Nucleus accumbens (tissue), 56 donors: ENCODE measurements at places on chromosomes 7 and 10.

GRCh38 chr7:134293002-134293740 lies 23.6 kb downstream of the SLC35B4 start:
- no peak for DNase-seq

DNA sequence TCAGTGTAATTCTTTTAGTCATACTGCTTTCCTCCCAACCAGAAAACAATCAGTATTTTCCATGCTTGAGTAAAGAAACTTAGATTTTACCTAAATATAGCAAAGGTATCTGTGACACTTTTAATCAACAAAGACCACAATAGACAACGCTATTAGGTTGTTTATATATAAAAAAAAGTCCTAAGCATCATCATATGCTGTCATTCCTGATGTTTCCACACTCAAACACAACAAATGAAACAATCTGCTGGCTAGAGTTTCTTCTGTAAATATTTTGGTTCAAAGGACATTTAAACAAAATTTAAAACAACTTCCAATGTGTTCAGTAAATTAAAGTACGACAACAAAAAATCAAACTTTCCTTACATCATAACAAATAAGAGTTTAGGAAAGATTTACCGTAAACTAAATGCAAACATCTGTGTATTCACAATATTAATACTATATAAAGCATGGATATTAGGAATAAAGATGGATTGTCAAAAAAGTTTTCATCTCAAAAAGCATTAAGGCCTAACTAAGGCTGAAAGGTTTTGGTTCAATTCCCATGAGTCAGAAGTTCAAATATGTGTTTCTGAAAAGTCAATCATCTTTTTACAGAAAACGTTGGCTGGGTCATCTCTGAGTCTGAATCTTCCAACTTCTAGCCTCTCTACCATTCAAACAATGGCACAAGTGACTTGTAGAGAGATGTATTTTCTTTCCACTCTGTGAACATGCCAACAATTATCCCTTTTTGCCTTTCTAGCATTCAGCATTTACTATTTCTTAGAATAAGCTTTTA lies 157.1 kb downstream of the CRPPA start:
- no peak for DNase-seq

DNA sequence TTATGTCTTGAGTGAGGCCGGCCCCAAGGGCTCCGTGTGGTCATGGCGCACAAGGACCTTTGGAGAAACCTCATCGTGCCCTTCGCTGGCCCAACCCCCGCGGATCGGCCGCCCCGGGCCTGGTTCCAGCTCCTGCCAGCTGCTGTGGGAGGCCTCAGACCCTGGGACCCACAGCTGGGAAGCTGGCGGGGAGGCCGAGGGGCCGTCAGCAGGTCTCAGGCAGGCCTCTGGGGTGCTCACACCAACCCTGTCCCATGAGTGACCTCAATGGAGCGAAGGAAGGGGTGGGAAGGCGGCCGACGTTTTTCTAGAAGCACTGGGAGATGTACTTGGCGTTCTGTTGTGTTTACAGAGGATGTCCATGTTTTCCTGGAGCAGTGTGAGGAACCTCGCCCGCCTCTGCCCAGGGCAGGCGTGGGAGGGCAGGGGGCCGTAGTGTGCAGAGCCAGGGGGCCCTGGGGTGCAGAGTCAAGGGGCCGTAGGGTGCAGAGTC lies 18.6 kb upstream of the ADGRA1 start:
- no peak for DNase-seq

- DNase-seq: no peak
These were observed 427.7 kb downstream of the HTR7 start for GRCh38 chr10:90430186-90430585.

GRCh38 chr10:49237985-49238384 lies 49.8 kb upstream of the TMEM273 start:
- DNase-seq: no peak

GRCh38 chr7:43906331-43907010 lies at the start of gene URGCP:
Gene URGCP, minus strand, starts transcription at chr7:43906596. Its CDS starts 21 bp downstream, at chr7:43906575.
- no peak for DNase-seq

- DNase-seq: no peak
These were observed 17.6 kb upstream of the GPR146 start for GRCh38 chr7:1026721-1027161.

- peak; percentile 44 for DNase-seq
These were observed 35.1 kb downstream of the EGFR start for GRCh38 chr7:55053651-55054571.

DNA sequence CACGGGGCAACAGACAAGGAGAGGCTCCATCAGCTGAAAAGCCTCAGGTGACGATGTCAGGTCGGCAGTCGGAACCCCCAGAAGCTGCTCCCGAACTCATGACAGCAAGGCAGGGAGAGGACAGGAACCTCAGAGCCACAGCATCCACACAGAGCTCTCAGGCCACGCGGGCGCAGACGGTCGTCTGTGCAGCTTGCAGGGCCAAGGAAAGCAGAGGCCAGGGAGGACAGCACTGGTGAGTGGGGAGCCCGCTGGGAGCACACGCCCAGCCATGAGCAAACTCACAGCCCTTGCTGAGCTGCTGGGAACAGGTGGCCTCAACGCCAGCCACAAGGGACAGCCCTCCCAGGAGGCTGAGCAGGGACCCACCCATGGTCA lies 138.9 kb downstream of the MAD1L1 start:
- DNase-seq: no peak

GRCh38 chr7:106075937-106076336 lies 36.2 kb downstream of the SYPL1 start:
- no peak for DNase-seq

- no peak for DNase-seq
These were observed 2.5 kb downstream of the ENTPD1 start for GRCh38 chr10:95758351-95759025.

GRCh38 chr7:20226860-20227259 lies 9.7 kb upstream of the MACC1 start:
- DNase-seq: no peak

- DNase-seq: no peak
These were observed 352.5 kb downstream of the GPAM start for GRCh38 chr10:111831058-111831457.

DNA sequence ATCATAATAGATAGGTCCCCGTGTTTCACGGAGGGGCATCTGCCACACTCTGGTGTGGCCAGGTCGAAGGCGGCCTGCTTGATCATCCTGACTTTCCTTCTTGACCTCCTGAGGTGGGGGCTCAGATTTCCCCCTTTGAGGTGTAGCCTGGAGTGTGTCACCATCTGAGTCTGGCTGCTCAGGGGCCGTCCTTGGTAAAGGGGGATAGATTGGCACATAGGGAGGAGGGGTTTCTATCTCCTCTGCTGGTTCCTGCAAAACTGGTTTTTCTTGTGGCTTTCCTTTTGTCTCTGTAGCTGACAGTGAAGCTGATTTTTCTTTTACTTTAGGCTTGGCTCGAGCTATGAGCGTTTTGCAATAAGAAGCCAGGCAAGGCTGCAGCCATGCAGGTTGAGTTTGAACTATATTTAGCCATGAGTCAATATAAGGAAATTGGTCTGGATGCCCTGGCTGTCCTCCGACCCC lies 7.1 kb upstream of the ZNF117 start:
- no peak for DNase-seq

DNA sequence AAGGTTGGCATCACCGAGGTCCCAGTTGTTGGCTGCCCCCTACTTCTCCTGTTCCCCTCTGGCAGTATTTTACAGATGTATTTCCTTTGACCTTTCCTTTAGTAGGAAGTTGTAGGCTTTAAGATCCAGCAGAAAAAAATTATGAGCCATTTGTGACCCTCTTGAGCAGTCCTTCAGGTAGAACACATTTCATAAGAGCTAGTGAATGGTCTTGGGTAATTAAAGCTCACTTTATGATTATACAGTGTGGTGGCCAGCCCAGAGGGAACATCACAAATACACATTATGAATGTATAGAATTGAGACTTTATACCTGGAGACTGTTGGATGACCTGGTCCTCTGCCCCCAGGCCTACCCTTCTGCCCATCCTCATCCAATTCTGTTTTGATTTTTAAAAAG lies 57.0 kb downstream of the KAT6B start:
- DNase-seq: no peak

DNA sequence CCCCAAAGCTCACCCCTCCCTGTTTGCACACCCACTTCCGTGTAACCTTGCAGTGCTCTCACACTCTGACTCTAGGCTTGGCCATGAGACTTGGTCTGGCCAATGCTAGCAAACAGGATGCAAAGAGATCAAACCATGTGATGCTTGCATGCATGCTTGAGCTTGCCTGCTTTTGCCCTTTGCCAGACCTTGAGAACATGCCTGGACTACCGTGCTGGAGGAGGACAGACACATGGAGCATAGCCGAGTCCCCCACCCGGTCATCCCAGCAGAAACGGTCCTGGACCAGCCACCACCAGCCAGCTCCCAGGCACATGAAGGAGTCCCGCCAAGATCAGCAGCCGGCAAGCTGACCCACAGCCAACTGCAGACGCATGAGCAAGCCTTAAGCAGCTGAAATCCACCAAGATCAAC lies 23.4 kb downstream of the PYROXD2 start:
- DNase-seq: no peak

DNA sequence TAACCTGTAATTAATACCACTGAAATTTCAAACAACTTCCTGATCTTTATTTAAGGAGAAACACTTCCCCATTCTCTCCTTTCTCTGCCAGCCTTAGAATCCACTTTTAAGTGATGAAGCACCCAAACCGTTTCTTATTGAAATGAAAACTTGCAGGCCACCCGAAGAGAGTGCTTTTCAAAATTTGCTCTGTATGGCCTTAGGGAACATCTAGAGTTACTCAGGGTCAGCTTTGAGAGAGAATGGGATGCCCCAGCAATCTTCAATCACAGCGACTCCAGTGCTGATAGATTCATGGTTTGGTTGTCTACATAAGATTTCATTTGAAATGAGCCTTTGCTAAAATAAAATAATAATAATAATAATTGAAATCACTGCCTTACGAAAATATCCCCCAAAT lies 323.1 kb downstream of the PCLO start:
- DNase-seq: no peak

- no peak for DNase-seq
These were observed 18.2 kb downstream of the UNCX start for GRCh38 chr7:1250901-1251300.

DNA sequence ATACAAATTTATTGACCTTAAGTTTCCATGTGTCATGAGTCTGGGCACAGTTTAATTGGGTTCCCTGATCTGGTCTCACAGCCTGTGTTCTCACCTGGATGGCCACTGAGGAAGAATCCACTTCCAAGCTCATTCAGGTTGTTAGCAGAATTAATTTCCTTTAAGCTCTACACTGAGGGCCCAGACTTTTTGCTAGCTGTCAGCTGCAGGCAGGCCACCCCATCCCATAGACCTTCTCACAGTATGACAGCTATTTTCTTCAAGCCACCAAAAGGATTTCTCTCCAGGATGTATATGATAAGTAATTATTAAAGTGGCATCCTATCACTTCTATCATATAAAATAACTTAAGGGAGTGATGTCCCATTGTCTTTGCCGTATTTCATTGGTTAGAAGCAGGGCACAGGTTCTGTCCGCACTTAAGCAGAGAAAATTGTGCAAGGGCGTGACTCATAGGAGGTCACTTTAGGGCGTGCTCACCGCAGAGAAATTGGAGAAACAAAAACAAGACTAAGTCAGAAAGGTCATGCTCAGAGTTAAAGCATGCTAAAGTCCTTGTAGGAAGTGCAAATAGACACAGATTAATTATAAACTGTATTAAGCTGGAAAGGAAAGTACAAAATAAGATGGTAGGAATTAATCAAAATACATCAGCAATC lies 109.9 kb downstream of the AHR start:
- DNase-seq: no peak

- no peak for DNase-seq
These were observed 144.0 kb upstream of the NPY start for GRCh38 chr7:24140001-24140400.

GRCh38 chr10:128576943-128577670 lies 450.9 kb upstream of the MKI67 start:
- DNase-seq: no peak

DNA sequence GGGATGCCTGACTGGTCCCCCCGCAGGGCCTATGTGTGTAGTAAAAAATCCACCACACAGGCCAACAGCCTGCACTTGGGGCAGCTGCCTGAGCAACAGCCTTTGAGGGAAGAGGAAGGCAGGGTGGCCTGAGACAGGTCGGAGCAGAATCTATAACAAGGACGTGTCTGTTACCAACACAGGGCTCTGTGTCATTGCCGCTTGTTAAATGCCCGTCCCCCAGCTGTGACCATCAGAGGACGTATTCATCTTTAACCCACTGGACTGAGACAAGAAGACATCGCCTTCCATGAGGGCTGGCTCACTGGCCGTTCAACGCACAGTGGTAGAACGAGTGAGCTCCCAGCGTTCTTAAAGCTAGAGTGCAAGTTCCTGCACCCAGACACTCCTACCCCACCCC lies 7.8 kb downstream of the PDIA4 start:
- DNase-seq: no peak

DNA sequence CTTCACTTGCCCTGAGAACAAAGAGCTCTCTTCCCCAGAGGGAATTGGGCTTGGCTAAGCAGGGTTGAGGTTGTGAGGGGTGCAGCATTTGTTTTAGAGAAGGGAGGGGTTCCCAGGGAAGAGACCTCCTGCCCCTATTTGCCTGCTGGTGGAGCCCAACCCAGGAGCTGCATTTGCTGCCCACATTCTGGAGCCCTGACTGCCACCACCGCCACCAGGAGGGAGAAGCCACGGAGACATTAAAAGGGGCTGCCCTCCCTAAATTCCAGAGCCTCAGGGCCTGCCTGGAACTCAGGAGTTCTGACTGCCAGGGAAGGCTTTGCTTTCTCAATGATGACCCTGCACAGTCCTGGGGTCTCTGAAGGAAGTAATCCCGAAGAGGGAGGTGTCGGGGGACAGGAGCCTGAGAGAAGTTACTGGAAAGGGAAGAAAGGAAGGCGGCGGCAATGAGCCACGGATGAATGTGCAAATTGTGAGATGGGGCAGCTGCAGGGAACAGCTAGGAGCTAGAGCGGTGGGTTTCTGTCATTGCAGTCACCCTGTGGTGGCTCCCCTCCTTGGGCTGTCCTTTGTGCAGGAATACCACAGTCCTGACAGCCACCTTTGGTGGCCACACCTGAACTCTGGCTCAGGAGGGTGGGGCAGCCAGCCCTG lies 51.3 kb downstream of the NEURL1 start:
- no peak for DNase-seq

DNA sequence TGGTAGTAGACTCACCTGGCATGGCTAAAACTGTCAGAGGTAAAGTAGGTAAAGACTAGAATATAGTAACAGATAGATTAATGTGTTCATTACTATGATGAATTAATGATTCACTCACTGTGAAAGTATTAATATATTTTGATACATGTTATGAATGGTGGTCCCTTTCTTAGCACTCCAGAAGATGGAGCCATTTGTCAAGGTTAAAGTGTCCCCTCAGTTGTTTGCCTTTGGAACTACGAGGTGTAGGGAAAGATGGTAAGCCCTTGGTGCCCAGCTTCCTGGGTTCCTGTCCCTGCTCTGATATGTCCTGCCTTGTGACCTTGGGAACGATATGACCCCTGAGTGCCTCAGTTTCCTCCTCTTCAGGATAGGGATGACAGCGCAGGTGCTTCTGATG lies 49.4 kb downstream of the HTRA1 start:
- DNase-seq: no peak

DNA sequence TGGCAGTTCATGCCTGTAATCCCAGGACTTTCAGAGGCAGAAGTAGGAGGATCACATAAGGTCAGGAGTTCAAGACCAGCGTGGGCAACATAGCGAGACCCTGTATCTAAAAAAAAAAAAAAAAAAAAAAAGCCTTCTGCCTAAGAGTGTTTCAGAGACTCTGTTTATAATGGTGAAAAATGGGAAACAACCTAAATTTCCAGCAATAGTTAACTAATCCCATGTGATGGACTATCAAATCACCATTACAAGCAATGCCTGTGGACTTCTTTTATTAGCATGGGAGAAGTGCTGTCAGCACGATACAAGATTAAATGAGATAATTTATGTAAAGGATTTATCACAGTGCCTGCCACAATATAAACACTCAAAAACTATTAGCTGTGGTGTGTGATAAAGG lies 67.5 kb upstream of the CUX1 start:
- DNase-seq: no peak

GRCh38 chr10:128811511-128811910 lies 655.5 kb upstream of the MGMT start:
- DNase-seq: no peak
